Glutamatergic neuron (in vitro differentiated cells): ENCODE measurements at places on chromosomes 3 and 15. TPM values are rescaled to one million over a fixed set of nuclear protein-coding genes. Genes with fewer than 3 reads are reported as not detected.

Gene PP2D1
- not detected for total RNA-seq

Gene CYFIP1
- total RNA-seq: 143 TPM

Gene ZNF662
- 16.3 TPM for total RNA-seq

DNA sequence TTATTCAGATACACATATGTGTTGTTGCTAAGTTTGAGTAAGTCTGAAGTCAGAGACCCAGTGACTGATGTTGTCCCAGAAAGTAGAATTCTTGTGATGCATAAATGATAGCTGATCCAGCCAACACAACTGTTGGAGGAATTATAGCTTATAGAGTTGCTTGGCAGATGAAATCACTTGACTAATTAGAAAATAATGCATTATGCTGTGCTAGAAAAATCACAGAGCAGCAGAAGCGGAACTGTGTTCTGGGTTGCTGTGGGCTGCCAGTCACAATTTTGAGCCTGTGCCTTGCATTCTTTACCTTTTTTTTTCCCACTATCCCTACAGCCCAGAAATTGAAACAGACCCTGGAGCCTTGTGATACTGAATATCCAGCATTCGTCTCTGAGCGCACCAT lies 90.0 kb upstream of the LRTM1 start:
- DNase-seq: no peak
- H3K36me3 ChIP-seq: no peaks in the 10 kb centered on the region
- no peaks in the 10 kb centered on the region for H3K27me3 ChIP-seq
- H3K4me1 ChIP-seq: no peaks in the 10 kb centered on the region

Gene AHSG
- not detected for total RNA-seq

DNA sequence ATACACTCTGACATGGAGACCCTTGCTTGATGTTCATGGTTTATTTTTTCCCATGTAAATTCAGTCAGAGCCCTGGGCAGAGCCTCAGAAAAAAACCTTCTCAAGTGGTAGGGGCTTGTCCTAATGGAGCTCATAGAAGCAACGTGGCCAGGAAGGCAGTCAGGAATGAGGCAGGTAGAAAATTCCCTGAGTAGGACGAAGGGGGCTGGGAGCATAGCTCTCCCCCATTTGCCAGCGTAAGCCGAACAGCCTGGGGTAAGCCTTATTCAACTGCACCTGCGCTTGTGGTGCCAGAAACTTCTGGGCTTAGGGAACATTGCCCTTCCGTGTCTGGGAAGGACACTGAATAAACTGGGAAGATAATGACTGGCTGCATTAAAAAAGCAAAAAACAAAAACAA lies 238.5 kb upstream of the ROPN1 start:
- H3K36me3 ChIP-seq: peaks cover 14% of the 10 kb centered on the region
- DNase-seq: no peak
- no peak overlapping the region for H3K4me3 ChIP-seq
- H3K27ac ChIP-seq: no peak overlapping the region

Gene OR5K4
- not detected for total RNA-seq

DNA sequence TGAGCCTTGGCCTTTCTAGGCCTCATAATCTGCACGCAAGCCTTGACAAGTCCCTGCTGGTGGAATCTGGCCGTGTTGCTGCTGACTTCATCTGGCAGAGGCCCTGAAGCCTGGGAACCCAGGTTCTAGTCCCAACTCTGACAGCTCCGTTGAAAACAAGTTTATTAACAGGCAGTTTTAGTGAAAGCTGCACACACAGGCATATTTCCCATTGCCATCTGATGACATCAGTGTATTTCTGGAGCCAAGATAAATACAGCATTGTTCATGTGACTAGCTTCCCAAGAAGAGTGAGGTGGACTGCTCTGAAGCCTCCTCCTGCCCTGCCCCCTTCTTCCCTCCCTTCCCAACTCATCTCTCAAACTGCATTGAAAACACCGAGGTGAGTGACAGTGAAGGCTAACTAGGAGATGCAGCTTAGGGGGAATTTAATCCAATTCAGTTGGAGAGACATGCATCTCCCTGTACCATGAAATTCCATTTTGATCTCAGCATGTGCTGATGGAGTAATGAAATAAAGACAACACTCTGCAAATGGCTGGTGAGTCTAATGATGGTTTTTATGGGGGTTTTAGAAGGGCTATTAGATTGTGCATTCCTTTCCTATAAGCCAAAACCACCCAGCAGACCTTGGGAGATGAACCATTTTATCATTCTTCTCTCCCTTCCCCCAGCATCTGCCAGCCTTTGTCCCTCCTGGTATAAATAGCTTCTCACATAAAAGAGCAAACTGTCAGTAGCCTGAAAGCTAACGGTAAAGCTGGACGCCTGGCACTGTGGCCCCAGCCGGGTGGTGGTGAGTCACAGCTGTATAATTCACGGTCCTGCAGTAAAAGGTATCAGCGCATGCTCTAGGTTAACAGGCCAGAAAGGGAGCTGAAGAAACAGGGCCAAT lies 38.0 kb downstream of the PRICKLE2 start:
- peaks cover 5% of the 10 kb centered on the region for H3K36me3 ChIP-seq
- H3K27me3 ChIP-seq: no peaks in the 10 kb centered on the region
- no peak overlapping the region for H3K27ac ChIP-seq
- peaks cover 22% of the 10 kb centered on the region for H3K4me1 ChIP-seq
- no peak overlapping the region for H3K4me3 ChIP-seq

GRCh38 chr3:98008855-98009254 lies 26.3 kb downstream of the GABRR3 start:
- H3K36me3 ChIP-seq: no peaks in the 10 kb centered on the region
- H3K4me1 ChIP-seq: no peaks in the 10 kb centered on the region
- no peak for DNase-seq
- H3K27ac ChIP-seq: no peak overlapping the region

GRCh38 chr3:183913580-183913920 lies 28.9 kb upstream of the PARL start:
- no peak for DNase-seq
- no peak overlapping the region for H3K4me3 ChIP-seq
- H3K27me3 ChIP-seq: peaks cover 6% of the 10 kb centered on the region
- H3K36me3 ChIP-seq: no peaks in the 10 kb centered on the region
- peaks cover 1% of the 10 kb centered on the region for H3K4me1 ChIP-seq

Gene NRROS
- total RNA-seq: 0.42 TPM

Gene ATP8B4
- total RNA-seq: not detected

DNA sequence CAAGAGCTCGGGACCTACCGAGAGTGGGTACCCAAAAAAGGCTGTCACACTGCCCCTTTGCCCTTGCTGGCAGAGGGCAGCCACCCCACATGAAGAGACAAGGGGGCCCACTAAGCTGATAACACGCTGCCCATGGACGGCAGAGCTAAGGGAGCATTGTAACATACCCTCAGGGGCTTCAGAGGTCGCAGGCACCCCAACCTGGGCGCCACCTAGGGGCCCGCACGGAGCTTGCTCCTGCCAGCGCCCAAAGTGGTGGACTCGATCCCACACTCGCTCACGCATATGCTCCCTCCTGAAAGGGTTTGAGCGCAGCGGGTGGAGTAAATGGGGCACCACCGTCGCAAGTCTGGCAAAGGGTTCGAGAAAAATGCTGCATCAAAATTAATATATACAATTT lies 975.4 kb downstream of the ZPLD1 start:
- no peaks in the 10 kb centered on the region for H3K27me3 ChIP-seq
- H3K36me3 ChIP-seq: no peaks in the 10 kb centered on the region
- no peak overlapping the region for H3K27ac ChIP-seq
- no peak for DNase-seq
- no peaks in the 10 kb centered on the region for H3K4me1 ChIP-seq

DNA sequence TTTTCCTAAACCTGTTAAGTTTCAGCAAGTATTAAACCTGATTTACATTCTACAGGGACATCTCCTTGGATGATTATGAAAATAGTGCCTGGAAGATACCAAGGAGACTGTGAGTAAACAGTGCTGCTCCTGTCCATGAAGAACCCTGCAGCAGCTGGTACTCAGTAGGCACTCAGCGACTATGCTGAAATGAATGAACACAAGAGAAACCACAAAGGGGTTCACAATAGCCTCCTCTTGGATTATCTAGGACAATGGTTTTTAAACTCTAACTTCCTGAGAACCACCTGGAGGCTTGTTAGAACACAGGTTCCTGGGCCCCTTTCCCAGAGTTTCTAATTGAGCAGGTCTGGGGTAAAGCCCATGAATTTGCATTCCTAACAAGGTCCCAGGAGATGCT lies 488.4 kb upstream of the UBE2E2 start:
- peaks cover 5% of the 10 kb centered on the region for H3K36me3 ChIP-seq
- no peak overlapping the region for H3K4me3 ChIP-seq
- no peak overlapping the region for H3K27ac ChIP-seq
- H3K4me1 ChIP-seq: no peaks in the 10 kb centered on the region
- no peaks in the 10 kb centered on the region for H3K27me3 ChIP-seq
- no peak for DNase-seq

GRCh38 chr3:74426571-74426970 lies 187.9 kb downstream of the CNTN3 start:
- H3K4me3 ChIP-seq: no peak overlapping the region
- H3K27ac ChIP-seq: no peak overlapping the region
- DNase-seq: no peak
- no peaks in the 10 kb centered on the region for H3K36me3 ChIP-seq

DNA sequence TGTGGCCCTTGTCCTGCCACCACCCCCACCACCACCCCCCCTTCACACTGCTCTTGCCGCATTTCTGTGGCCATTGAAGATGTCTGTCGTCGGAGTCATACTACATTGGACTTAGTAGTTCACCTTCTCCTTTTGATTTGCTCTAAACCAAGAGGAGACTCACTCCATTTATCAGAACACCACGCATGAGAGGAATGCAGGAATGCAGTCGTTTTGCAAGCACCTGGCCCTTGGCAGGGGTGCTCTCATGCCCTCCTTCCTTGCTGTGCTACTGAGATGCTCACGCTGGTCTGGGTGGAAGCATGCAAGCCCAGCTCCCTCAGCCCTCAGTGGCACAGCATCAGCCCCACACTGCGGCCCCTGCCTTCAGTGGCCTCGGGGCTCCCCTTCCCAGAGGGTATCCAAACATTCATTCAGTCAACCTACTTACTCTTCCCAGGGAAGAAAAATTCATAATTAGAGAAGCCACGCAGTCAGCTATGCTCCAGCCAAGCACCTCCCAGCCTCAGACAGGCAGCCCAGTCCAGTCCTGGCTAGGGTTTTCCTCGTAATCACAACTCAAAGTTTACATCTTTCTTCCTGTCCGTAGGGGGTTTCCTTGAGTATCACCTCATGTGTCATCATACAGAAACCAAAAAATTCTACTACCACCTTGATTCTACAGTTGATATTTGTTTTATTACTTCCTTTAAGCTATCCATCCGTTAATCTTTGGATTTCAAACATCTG lies 520.0 kb downstream of the GABRG3 start:
- DNase-seq: no peak
- no peaks in the 10 kb centered on the region for H3K27me3 ChIP-seq
- H3K27ac ChIP-seq: no peak overlapping the region
- peaks cover 5% of the 10 kb centered on the region for H3K4me1 ChIP-seq
- H3K4me3 ChIP-seq: no peak overlapping the region

GRCh38 chr3:144636833-144637232 lies 665.2 kb downstream of the DIPK2A start:
- no peaks in the 10 kb centered on the region for H3K4me1 ChIP-seq
- no peaks in the 10 kb centered on the region for H3K36me3 ChIP-seq
- no peaks in the 10 kb centered on the region for H3K27me3 ChIP-seq
- H3K4me3 ChIP-seq: no peak overlapping the region
